CD4-positive, CD25-positive, alpha-beta regulatory T cell (primary cell): ENCODE measurements at places on chromosomes 1 and 21. TPM values are rescaled to one million over a fixed set of nuclear protein-coding genes. Genes with fewer than 3 reads are reported as not detected.

OLIG2 gene
- total RNA-seq, result not detected

DNA sequence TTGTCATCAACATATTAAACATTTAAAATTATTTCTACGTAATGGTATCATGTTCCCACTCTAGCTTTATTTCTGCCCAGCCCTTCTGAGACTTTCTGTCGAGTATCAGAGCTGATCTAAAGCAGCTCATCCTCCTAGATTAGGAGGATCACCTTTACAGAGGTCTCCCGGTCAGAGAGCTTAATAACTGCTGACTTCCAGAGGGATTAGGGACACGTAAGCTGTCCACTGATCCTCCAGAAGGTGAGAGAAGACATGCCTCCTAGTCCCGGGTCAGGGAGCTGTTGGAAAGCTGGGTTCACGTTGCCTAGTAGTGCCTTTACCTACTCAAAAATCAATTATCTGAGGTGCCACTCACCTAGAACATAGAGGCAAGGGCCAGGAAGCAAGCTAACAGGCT lies 31.2 kb upstream of the NADK start:
- H3K4me1 ChIP-seq, result no peaks in the 10 kb centered on the region
- H3K4me3 ChIP-seq, result no peak overlapping the region

DNA sequence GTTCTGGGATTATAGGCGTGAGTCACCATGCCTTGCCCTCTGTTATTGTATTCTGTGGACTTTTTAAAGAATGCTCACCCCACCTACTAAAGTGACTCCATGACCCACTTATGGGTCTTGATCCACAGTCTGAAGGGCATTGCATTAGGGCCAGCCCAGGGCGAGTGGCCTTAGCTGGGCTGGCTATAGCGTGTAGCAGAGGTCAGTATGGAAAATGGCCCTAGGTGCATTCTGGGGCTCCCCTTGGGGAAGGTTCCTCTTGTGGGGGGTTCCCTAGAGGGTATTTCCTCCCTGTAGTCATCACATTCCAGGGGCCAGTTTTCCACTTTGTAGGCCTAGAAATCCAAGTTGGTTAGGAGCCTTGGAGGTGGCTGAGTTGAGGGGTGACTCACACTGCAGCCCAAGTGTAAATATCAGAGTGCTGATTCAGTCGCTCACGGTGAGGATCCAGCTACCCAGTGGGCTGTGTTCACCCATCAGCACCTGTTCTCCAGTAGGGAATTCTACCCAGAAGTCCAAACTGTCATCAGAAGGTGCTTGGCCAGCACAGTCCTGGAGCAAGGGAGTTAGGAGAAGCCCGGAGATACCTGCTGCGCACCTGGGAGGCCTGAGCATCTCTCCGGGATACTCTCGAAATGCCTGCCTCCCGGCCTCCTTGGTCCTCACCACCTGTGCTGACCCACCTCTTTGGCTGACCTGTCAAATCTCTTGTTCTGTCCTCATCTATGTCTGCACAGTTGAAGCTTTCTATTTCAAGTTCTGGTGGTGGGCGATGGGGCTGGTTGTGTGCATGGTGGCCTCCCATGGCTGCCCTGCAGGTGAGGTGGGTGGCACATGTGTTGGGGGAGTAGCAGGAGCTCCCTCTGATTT lies 52.2 kb downstream of the NENF start:
- DNase-seq, result no peak
- no peaks in the 10 kb centered on the region for H3K4me1 ChIP-seq
- no peak overlapping the region for H3K27ac ChIP-seq
- no peaks in the 10 kb centered on the region for H3K36me3 ChIP-seq

- H3K36me3 ChIP-seq, result no peaks in the 10 kb centered on the region
- H3K4me3 ChIP-seq, result no peak overlapping the region
- no peaks in the 10 kb centered on the region for H3K27me3 ChIP-seq
- no peaks in the 10 kb centered on the region for H3K4me1 ChIP-seq
- DNase-seq, result no peak
- no peak overlapping the region for H3K27ac ChIP-seq
Measured at GRCh38 chr1:218474128-218474527, 129.0 kb downstream of the TGFB2 start.

DNA sequence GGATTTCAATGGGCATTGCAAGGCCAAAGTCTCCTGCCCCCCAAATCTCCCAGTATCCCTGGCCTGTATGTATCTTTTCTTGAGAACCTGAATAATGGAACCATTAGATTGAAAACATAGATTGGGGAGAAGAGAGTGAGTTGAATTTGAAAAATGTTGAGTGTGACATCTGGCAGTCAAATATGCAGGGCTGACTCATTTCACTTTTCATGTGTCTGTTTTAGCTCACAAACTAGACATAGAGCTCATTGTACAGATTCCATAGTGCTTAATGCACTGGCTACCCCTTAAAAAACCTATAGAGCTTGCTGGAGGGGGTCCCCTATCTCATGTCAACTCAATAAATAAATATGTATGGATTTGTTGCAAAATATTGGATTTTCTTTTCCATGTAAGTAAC lies 30.8 kb downstream of the DDR2 start:
- no peaks in the 10 kb centered on the region for H3K4me1 ChIP-seq
- H3K27me3 ChIP-seq, result peaks cover 4% of the 10 kb centered on the region
- H3K36me3 ChIP-seq, result no peaks in the 10 kb centered on the region
- H3K4me3 ChIP-seq, result no peak overlapping the region

- peaks cover 19% of the 10 kb centered on the region for H3K4me1 ChIP-seq
- no peak overlapping the region for H3K27ac ChIP-seq
- H3K36me3 ChIP-seq, result no peaks in the 10 kb centered on the region
- H3K27me3 ChIP-seq, result no peaks in the 10 kb centered on the region
- DNase-seq, result no peak
Measured at GRCh38 chr1:234732671-234733390, 122.9 kb upstream of the IRF2BP2 start.

- H3K27me3 ChIP-seq, result no peaks in the 10 kb centered on the region
- DNase-seq, result no peak
- H3K27ac ChIP-seq, result no peak overlapping the region
- no peaks in the 10 kb centered on the region for H3K36me3 ChIP-seq
- H3K4me3 ChIP-seq, result peak overlapping the region; percentile 14
Measured at GRCh38 chr1:173355281-173356031, 121.7 kb upstream of the PRDX6 start.

DNA sequence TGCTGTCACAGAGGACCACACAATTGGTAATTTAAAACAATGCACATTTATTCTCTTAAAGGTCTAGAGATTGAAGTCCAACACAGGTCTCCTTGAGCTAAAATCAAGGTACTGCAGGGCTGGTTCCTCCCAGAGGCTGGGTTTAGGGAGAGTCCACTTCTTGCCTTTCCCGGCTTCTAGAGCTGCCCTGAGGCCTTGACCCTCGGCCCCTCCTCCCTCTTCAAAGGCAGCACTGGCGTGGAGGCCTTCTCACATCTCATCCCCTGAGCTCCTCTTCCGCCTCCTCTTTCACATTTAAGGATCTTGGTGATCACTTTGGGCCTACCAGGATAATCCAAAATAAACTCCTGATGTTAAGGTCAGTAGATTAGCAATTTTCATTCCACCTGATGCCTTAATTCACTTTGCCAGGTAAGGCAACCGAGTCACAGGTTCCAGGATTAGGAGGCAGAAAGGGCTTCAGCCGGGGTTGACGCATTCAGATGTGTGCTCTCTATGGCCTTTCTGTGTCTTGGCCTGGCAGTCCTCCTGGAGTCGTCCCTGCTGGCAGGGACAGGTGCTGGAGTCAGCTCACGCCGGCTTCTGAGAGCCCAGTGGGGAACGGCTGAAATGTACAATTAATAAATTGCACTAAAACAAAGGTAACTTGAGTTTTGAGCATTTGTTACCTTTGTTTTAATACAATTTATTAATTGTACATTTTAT lies 61.2 kb upstream of the ABCG1 start:
- DNase-seq, result no peak
- H3K36me3 ChIP-seq, result no peaks in the 10 kb centered on the region
- H3K27me3 ChIP-seq, result no peaks in the 10 kb centered on the region
- H3K4me3 ChIP-seq, result no peak overlapping the region

DNA sequence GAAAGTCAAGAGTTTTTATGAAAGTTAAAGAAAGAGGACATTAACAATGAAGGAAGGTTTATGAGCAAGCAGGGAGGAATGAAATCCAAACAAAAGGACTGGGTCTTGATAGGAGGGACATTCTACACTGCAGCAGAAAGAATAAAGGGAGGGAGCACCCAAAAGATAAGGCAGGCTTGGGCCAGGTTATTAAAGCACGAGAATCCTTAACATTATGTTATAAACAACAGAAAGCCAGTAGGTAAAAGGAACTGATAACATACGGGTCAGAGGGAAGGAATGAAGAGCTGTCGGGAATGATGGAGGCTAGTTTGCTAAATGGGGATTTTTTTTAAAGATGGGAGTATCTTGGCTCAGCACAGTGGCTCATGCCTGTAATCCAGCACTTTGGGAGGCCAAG lies 19.4 kb downstream of the LPGAT1 start:
- DNase-seq, result no peak
- no peak overlapping the region for H3K4me3 ChIP-seq
- no peak overlapping the region for H3K27ac ChIP-seq
- no peaks in the 10 kb centered on the region for H3K36me3 ChIP-seq
- peaks cover 6% of the 10 kb centered on the region for H3K4me1 ChIP-seq
- no peaks in the 10 kb centered on the region for H3K27me3 ChIP-seq

DNA sequence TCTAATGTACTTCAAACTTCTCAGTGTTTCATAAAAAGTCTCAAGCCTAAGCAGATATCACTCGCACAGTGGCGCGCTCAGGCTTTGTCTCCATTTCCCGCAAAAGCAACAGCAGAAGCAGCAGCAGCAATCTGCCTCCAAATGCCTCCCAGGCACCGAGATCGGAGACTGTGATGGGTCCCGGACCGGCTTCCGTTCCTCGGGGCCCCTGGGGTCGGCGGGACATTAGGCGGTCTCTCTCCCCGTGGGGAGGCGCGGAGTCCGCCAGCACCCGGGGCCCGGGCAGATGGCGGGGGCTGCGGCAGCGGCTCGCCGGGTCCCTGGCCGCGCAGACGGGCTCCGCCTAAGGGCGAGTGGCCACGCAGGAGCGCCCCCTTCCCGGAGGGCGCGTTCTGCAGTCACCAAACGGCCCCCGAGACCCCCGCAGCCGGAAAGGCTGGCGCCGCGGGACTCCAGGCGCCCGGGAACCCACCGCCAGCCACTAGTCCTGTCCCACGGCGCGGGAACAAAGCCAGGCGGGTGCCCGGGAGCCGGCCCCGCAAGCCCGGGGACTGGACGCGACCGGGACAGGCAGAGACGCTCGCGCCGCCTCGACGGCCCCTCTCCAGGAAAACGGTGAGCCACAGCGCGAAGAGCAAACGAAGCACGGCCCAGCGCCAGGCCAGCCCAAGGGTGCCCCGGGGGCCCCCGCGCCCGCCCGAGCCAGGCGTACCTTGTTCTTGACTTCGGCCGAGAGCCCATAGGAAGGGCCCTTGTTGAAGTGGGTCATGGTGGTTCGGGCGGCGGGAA lies 590 bp downstream of the CNN3 start:
- H3K36me3 ChIP-seq, result no peaks in the 10 kb centered on the region
- no peak for DNase-seq
- H3K4me1 ChIP-seq, result peaks cover 13% of the 10 kb centered on the region
- peaks cover 24% of the 10 kb centered on the region for H3K27me3 ChIP-seq

GRCh38 chr1:14320986-14321385 lies 277.5 kb upstream of the KAZN start:
- H3K4me3 ChIP-seq, result no peak overlapping the region
- no peak for DNase-seq
- H3K36me3 ChIP-seq, result no peaks in the 10 kb centered on the region
- H3K27ac ChIP-seq, result no peak overlapping the region
- H3K4me1 ChIP-seq, result no peaks in the 10 kb centered on the region

DNA sequence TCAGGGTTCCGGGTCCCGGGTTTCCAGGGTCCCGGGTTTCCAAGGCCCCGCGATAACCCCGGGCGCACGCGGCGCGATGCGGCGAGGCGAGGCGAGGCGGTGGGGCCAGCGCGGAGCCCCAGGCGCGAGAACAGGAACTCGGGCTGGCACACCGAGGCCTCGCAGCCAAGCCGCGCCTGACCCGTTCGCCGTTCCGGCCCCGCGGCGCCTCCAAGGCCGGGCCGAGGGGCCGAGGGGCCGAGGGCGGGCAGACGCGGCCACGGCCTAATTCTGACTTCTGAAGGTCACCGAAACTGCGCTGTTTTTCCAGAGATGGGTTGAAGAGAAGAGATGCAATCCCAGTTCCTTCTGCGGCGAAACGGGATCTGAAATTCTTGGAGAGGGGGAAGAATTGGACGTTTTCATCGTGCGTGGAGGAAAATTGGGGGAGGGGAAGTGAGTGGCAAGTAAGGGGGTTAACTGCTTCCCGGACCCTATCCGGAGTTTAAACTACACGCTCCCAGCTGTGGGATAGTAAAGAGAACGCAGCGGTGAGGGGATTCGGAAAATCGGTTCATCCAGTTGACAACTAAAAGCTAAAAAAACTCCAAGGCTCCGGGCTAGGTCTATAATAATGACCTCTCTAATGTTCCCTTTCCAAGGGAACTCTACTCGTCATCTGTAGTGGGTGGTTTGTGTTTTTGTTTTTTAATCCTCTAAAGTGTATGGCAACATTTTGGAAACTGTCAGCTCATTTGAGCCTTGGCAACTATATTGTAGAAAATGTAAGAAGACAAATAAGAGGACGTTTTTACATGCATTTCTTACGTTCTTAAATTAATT lies 8.2 kb downstream of the TBX15 start:
- peaks cover 49% of the 10 kb centered on the region for H3K27me3 ChIP-seq
- no peak overlapping the region for H3K27ac ChIP-seq
- H3K4me1 ChIP-seq, result no peaks in the 10 kb centered on the region
- H3K36me3 ChIP-seq, result no peaks in the 10 kb centered on the region
- no peak for DNase-seq

- H3K27me3 ChIP-seq, result no peaks in the 10 kb centered on the region
- H3K27ac ChIP-seq, result no peak overlapping the region
- DNase-seq, result no peak
- H3K36me3 ChIP-seq, result peaks cover 73% of the 10 kb centered on the region
- no peak overlapping the region for H3K4me3 ChIP-seq
Measured at GRCh38 chr1:246876431-246876830, 55.3 kb downstream of the AHCTF1 start.

GRCh38 chr1:219427403-219427802 lies 185.5 kb downstream of the ZC3H11B start:
- H3K27me3 ChIP-seq, result no peaks in the 10 kb centered on the region
- no peaks in the 10 kb centered on the region for H3K36me3 ChIP-seq
- no peak overlapping the region for H3K4me3 ChIP-seq
- H3K4me1 ChIP-seq, result no peaks in the 10 kb centered on the region
- no peak overlapping the region for H3K27ac ChIP-seq

DNA sequence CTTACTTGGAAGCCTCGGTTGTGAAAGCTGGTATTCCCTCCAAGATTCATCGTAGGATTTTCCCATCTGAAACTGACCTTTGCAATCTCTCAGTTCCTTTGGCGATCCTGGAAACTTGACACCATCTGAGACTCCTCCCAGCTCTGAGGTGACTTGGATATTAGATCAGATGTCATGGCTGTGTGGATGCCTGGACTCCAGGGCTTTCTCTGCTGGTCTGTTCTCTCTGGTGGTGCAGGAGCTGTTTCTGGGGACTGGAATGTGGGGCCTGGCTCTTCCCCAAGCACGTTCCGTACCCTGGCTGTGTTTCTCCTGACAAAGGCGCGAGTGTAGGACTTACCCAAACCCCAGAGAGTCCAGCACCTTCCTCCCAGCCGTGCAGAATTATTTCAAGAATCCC lies 252.2 kb downstream of the RPS6KC1 start:
- no peaks in the 10 kb centered on the region for H3K4me1 ChIP-seq
- no peak overlapping the region for H3K27ac ChIP-seq
- no peaks in the 10 kb centered on the region for H3K36me3 ChIP-seq
- peaks cover 1% of the 10 kb centered on the region for H3K27me3 ChIP-seq

GRCh38 chr1:60118085-60118484 lies 44.5 kb upstream of the C1orf87 start:
- no peaks in the 10 kb centered on the region for H3K27me3 ChIP-seq
- H3K27ac ChIP-seq, result no peak overlapping the region
- no peaks in the 10 kb centered on the region for H3K36me3 ChIP-seq
- no peaks in the 10 kb centered on the region for H3K4me1 ChIP-seq
- no peak overlapping the region for H3K4me3 ChIP-seq
- DNase-seq, result no peak
